Stimulated activated CD4-positive, alpha-beta T cell treated with anti-CD3 and anti-CD28 coated beads, Interleukin-1b, Interleukin-23, amount 100 ng/mL, for 48 hours (primary cell): ENCODE measurements at places on chromosomes 7 and 10.

- DNase-seq = no peak
Measured at GRCh38 chr10:17756557-17757217, 4.7 kb downstream of the TMEM236 start.

DNA sequence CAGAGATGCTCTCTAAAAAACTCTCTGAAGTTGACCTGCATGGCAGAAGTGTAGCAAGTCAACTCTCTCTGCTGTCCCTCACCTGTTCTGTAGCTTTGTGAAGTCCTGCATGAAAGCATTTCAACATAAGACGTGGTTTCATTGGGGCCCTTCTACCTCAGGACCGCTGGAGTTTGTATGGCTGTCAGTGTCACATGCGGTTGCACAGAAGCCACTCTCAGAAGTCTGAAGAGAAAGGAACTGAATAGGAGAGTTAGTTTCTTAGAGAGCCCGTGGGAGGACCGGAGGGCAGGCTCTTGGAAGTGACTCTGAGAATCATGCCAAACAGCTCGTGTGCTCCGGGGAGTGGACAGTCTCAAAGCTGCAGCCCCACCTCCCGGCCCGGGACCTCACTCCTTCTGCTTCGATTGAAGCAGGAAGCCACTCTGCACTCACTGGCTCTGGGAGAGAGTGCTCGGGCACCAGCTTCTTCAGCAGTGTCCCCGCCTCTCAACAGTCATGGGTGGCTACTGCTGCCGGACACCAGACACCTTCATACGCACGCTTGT lies 486.7 kb downstream of the SDK1 start:
- no peak for DNase-seq

GRCh38 chr7:95545673-95546072 lies 50.6 kb downstream of the PDK4 start:
- DNase-seq = no peak

DNA sequence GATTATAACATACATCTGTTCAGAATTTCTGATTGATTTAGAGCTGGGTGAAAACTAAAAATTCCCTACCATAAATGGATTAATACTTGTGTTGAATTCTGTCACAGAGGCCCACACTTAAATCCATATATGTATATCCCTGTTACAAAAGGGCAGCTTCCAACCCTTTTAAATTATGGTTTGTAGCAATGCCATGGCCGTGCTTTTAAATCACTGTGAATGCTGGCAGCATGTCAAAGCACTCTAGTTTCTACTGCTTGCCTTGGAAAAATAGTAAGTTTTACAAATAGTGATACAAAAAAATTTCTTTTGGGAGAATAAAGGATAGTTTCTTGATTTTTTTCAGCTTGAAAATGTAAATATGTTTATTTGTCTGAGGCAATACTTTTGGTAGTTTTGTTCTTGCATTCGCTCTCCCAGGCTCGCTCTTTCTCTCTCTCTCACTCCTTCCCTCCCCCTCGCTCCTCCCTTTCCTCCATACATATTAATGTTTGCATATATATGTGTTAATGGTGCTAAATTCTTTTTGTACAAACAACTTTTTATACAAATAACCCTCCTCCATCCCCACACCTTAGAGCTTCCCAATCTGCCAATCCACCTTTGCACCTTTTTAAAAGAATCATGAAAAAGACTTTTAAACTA lies 29.8 kb downstream of the TES start:
- DNase-seq = no peak

GRCh38 chr10:12027539-12027938 lies 15.1 kb downstream of the UPF2 start:
- DNase-seq = no peak

DNA sequence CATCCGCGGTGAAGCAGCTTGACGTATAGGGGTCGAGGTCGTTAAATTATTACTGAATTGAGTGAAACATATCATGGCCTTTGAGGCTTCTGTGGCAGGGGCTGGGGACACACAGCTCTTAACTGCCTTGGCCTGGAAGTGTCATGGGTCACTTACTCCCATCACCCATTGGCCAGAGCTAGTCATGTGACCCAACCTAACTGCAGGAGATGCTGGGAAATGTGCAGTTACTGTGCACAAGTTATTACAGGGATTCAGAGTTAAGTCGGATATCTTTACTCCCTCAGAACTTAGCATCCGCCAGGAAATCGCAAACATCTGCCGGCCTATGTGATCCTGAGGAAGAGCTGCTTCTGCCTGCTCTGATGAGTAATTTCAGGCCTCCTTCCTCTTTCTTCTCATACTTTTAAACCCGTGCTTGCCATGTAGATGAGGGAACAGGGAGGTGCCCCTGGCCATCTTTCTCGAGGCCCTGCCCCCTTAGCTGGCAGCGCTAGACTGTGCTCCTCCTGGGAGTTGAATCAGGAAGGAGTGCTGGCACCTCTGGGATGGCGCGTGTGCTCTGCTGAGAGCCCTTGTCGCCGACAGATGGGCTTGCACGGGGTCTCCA lies 203.6 kb downstream of the TCF7L2 start:
- no peak for DNase-seq

GRCh38 chr7:150383710-150384397 lies 4.7 kb downstream of the ZNF775 start:
- no peak for DNase-seq

- no peak for DNase-seq
Measured at GRCh38 chr10:29576681-29577080, 58.1 kb downstream of the SVIL start.

DNA sequence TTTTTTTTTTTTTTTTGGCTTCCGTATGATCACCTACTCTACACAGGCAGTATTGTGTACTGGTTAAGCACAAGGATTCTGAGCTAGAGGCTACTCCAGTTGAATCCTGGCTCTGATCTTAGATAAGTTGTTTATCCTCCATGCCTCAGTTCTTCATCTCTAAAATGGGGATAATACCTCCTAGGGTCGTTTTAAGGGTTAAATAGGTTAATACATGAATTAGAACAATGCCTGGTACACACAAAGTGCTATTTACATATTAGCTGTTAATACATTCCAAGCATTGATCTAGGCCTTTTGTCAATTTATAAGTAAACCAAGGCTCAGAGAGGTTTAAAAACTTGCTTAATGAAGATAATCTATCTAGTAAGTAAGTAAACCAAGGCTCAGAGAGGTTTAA lies 59.0 kb downstream of the ST7 start:
- DNase-seq = no peak

DNA sequence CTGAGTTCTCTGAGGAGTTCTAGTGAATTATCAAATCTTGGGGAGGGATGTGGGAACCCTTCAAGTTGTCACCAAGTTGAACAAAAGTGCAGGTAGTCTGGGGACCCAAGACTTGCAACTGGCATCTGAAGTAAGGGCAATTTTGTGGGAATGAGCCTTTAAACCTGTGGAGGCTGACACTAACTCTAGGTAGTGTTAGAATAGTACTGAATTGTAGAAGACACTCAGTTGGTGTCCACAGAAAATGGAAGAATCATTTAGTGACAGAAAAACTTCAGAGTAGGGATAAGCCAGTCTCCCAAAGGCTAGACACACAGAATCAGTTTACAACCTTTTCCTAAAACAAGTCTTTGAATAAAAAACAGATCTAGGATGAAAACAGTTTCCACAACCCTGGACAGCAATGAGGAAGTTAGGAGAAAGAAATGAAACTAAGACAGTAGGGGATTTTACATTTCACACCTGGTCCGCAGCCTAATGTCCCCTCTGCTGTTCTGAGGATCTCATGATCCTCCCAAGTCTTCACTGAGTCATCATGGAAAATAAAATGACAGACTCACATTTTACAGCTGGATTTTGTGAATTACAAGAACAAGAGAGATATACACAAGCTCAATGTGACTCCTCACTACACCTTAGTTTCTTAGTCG lies 23.0 kb upstream of the ING3 start:
- DNase-seq = no peak

DNA sequence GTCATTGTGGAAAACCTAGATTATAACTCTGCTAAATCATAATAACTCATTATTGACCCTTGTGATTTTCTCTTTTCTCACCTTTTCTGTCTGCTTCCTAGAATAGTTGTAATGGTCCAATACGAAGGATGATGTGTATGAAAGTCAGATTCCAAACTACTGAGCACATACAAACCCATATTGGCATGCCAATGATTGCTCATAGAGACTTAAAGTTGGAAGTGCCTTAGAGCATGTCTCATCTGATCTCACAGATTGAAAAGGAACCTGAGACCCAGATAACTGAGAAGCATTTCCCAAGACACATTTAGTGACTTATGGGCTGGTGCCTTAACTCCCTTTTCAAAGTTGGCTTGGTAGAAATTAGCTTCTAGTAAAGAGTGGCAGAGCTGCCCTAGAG lies 594.3 kb downstream of the REEP3 start:
- DNase-seq = no peak

GRCh38 chr10:3260066-3260834 lies 87.7 kb upstream of the PITRM1 start:
- DNase-seq = no peak

DNA sequence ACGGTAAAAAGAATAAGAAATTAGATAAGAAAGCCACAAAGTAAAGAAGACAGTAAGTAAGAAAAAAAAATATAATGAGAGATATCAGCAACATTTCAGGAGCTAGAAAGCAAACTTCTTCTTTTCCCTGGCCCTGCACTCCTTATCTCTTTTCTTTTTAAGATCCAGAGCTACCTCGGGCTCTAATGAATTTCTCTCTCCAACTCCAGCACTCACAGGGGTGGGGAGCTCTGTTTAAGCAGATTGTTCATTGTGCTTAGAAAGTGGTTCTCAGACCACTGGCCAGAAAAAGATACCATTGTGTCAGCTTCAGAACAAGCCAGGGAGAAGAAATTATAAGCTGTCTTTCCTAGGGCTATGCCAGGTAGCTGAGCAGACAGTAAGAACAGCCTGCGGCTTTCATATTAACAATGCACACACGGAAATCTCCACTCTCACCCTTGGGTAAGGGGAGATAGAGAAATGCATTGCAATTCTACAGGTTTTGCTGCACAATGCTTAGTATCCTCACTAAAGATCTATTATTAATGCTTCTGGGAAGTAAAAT lies 19.3 kb downstream of the OR2F1 start:
- DNase-seq = no peak

DNA sequence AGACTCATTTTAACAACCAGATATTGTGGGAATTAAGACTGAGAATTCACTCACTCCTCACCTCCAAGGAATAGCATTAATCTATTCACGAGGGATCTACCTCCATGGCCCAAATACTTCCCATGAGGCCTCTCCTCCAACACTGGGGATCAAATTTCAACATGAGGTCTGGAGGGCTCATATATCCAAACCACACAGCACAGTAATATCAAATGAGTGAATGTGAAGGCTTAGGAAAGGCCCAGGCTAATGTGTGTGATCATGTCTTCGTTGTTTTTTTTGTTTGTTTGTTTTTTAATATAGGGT lies 46.5 kb downstream of the HIBADH start:
- no peak for DNase-seq

DNA sequence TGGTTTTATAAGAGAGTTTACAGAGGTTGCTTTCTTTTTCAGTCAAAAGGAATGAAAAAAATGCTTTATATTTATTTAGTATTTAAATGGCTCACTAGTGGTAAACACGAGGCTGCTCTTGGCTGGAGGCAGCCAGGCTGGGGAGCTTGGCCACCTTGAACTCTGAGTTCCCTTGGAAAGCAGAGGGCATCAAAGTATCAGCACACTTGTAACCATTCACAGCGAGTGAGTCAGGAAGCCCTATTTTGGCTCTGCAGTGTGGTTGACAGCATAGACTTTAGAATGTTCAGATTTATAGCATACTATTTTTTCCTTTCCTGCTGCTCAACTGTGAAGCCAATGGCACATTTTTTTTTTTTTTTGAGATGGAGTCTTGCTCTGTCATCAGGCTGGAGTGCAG lies 51.6 kb downstream of the CYCS start:
- no peak for DNase-seq

GRCh38 chr7:67711706-67712105 lies 715.1 kb downstream of the TYW1 start:
- DNase-seq = no peak

DNA sequence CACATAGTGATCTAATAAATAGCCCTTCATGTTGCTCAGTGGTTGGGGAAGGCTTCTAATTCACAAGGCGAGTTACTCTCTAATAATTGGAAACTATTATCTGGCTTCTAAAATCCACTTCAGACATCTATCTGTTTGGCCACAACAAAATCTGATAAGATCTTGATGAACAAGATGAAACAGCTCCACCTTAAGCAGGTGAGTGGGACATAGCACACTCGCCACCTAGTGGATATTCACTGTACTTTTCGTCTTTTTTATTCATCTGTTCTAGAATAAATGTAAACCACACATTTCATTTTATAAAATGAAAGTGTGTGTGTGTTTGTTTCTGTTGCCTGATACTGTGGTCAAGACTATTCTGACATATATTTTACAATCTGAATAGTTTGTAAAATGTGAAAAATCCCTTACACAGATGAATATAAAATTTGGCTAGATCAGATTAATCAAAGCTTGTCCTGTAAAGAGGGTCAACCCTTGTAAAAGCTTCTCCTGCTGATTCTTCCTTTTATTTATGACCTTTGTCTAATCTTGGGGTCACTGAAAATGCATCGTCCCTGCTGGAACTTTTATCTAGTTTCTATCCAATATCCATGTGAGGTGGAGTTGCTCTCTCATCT lies 26.5 kb upstream of the CNTNAP2 start:
- no peak for DNase-seq

DNA sequence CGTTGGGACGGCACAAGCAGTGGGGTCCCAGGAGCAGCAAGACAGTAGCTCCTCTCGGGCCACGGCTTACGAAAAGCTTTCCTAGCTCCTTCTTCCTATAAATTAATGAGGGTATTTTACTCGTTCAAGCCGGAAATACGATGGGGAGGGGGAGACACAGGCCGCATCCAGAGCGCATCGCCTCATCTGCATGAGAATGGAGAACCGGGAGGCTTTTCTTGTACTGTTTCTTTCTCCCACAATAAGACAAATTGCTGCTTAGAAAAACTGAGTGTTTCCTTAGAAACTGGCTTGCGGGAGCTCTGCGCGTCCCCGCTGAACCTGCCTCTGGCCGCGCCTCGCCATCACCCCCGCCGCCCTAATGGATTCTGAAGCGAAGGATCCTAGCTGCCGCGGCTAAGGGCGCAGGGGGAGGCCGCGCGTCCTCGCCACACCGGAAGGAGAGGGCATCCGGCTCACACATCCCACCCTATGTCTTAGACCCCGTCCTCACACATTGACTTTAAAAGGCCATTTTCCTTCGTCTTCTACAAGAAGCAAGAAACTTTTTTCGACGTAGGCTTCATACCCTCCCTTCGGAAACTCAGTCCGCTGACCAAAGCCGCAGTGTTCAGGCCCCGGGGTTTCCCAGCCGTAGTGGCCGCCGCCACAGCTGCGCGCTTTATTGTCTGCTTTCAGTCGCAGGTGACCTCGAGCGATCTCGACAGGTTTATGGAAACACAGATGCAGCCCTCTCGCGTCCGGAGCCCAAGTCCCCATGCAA lies 8.8 kb downstream of the NXPH1 start:
- DNase-seq = no peak

DNA sequence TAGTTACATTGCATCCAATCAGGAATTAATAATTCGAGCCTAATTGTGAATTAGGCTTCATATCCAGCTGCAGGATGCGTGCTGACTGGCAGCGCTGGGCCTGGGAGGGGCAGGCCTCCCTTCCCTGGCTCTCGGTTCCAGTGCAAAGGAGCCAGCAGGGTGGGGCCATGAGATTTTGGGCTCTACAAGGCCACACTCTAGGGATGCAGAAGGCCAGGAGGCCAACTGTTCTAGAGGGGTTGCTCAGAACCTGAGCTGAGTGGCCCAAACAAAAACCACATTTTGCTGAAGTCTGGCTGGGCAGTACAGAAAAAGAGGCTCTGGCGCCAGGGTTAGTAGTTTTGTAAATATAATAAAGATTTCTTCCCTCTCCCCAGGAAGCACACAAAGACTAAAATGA lies 72.3 kb downstream of the CLEC2L start:
- DNase-seq = no peak
